ENCODE measurements at places on chromosomes 5 and 9.

DNA sequence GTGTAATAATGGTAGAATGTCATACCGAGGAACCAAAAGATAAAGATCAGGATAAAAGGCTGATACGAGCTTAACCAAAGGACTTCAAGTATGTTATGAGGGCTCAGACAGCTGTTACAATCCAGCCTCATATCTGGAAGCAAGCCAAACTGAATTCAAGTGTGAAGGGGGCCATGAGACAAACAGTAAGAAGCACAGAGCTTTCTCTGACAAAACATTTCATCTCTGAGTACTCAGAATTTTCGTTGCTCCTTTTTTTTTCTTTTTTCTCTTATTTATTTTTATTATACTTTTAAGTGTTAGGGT lies 52.9 kb upstream of the CD180 start:
- DNase-seq, result no peak

DNA sequence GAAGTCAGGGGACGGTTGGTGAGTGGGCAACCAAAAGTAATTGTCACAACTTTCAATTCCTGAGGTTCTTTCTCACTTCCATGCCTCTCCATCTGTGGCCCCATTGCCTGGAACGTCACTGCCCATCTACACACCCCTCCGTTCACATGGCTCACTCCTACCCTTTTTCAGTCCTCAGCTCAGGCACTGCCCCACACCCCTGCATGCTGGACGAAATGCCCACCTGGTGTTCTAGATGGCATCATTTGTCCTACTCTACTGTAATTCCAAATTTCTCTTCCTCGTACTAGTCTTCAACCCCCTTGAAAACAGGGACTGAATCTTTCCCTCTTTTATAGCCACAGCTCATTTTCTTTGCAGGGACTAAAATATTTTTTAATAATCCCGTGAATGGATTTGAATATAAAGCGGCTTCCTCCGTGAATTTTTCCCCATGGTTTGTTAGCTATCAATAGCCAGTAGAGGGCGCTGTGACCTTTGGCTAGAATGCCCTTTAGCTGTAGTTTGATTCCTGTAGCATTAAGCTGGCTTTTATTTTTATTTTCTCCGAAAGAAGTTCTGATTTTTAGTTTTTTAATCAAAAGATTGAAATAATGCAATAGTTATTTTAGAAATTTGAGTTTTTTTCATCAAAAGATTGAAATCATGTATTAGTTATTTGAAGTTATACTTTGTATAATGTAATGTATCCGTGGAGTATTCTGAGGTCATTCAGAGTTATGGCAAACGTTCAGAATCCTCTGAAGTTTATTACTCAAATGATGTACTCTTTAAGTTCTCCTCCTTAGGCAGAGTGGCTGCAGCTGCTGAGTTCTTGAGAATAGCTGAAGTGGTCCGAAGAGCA lies 232.1 kb downstream of the SH3GL2 start:
- DNase-seq, result peak; percentile 17

GRCh38 chr5:167578977-167579692 lies 712.3 kb upstream of the WWC1 start:
- DNase-seq, result no peak

- DNase-seq, result no peak
These were observed 659.9 kb downstream of the ISL1 start for GRCh38 chr5:52043137-52043536.

Data from AG04449 (cell line).